Umbilical cord (tissue), 2 donors: ENCODE measurements at places on chromosomes 12 and 14. TPM values are rescaled to one million over a fixed set of nuclear protein-coding genes. Genes with fewer than 3 reads are reported as not detected.

DNA sequence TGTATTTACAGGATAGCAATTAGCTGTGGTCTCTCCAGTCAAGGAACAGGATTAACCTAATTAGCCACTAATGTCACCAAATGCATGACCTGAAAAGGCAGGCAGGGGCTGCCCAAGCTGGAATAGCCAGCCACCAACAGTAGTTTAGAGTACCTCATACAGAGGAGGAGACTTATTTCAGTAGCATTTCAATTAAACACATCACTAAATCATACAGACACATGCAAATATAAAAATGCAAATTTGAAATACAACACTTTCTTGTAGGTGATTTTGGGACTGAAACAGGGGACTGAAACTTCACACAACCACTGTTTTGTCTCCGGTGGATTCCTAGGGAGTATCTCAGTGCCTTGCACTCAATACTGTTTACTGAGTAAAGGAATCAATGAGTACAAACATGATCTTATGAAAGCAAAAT lies 636 bp upstream of the IFNG-AS1 start:
- DNase-seq: no peak

DNA sequence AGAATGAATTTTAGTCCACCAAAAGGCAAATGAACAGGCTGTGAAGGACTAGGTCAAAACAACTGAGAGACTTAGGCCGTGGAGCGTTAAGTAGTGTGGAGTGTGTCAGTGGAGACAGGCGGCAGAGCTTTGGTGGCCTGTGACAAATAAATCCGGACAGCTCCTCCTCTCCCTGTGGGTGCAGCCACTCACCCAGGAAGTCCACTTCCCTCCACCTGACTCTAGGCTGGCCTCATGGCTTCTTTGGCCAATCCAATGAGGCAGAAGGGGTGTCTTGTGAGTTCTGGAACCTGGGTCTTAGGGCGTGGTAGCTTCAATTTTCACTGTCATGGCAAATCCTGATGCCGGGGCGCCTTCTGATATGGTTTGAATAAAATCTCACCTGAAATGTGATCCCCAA lies 180.9 kb upstream of the C14orf180 start:
- DNase-seq: no peak

- DNase-seq: no peak
Observed at GRCh38 chr14:62181591-62181990, 419.4 kb downstream of the SNAPC1 start.

DNA sequence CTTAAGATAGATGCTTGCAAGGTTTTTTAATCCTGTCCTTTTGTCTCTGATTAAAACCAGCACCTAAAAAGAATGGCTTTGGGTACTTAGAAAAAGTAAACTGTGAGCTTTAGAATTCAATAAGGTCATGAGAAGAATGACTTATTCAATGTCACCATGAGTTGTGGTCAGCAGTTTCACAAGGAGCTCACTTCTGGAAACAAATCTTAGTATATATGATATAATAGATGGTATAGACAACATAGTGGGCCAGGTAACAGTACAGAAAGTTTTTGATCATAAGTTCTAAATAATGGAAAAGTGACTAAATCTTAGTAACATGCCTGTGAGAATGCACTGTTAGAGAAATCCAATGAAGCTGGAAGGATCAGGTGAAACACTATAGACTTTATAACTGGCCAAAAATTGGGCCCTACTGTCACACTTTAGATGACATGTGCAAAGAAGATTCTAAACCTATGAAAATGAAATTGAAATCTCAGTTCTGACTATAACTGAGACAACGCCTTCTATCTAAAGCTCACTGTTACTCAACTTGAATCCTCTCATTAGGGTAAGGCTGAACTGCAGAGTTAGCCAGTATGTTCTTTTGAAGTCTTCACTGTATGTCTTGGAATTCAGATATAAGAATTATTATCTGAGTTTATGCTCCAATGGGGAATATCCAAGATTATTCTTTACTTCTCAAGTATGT lies 42.4 kb upstream of the RAD51AP1 start:
- no peak for DNase-seq

The OAS2 gene
- 4.6 TPM for total RNA-seq

The HNF1A gene
- total RNA-seq: 2.2 TPM

The CAPRIN2 gene
- 38.3 TPM for total RNA-seq
